Activated naive CD8-positive, alpha-beta T cell treated with anti-CD3 and anti-CD28 coated beads, Interleukin-2, amount 10 ng/mL, durations not matched to agents 7 days and 5 days (primary cell): ENCODE measurements at places on chromosomes 7 and 10. TPM values are rescaled to one million over a fixed set of nuclear protein-coding genes. Genes with fewer than 3 reads are reported as not detected.

The UBE2H gene
- total RNA-seq = 35.6 TPM

- peaks cover 4% of the 10 kb centered on the region for H3K4me1 ChIP-seq
- DNase-seq = no peak
- no peak overlapping the region for H3K4me3 ChIP-seq
- H3K36me3 ChIP-seq = no peaks in the 10 kb centered on the region
Measured at GRCh38 chr7:66313886-66314568, 108.9 kb downstream of the TPST1 start.

The GNG11 gene
- total RNA-seq = not detected

DNA sequence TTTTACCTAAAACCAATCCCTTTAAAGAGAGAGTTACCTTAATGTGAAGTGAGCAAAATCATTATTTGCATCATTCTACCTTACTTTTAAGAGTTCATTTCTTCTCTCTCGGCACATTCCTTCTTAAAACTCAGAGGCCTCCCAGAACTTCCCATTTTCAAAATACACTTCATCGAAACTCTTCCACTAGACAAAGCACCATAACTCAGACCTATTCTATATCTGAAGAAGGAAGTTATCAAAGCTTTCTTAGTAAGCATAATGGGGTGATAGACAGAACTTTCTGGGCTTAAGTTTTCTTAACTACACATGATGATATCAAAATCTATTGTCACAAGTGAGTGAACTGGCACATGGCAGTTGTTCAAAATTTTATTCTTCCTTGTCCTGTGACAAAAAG is 24.6 kb upstream of the GNAT3 start:
- no peaks in the 10 kb centered on the region for H3K36me3 ChIP-seq
- no peaks in the 10 kb centered on the region for H3K4me1 ChIP-seq
- no peak overlapping the region for H3K27ac ChIP-seq
- no peaks in the 10 kb centered on the region for H3K27me3 ChIP-seq

The CTBP2 gene
- total RNA-seq = 1.6 TPM
